ENCODE measurements at places on chromosomes 6 and 20.

GRCh38 chr6:32991972-32992371 lies 17.4 kb downstream of the HLA-DOA start:
- no peak for DNase-seq

- DNase-seq, result no peak
Measured at GRCh38 chr6:89317067-89317466, 2.0 kb upstream of the GABRR2 start.

DNA sequence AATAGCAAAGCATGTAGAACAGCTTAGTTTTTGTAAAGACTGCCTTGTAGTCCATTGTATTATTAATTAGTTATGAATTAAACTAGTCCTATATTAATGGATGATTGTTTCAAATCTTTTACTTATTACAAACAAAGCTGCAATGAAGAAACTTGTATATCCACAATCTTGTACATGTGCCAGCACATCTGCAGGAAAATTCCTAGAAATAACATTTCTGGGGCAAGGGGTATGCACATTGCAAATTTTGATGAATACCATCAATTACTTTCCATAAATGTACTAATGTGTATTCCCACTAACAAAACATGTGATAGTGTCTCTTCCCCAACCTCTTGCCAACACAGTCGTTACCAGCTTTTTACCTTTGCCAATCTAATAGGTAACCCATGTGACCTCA lies 73.6 kb upstream of the AKAP12 start:
- no peak for DNase-seq

DNA sequence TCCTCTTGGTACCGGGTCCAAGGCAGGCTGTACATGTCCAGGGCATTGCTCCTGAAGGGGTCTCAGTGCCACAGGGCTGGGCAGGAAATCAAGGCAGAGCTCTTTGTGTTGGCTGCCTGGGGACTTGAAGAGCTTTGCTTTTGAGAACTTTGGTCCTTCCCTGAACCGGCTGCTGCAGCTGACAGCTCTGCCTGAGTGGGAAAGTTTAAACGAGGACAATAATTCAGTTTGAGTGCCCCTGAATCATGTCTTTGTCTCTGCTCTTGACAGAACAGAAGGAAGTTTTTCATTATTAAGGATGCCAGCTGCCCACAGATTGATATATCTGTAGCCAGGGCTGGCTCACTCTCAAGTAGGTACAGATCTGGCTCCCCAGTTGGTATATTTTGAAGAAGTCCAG lies 56.1 kb downstream of the ANKRD6 start:
- DNase-seq, result no peak

GRCh38 chr6:14881398-14881797 lies 364.5 kb upstream of the JARID2 start:
- no peak for DNase-seq

GRCh38 chr6:41781366-41781730 lies 766 bp downstream of the PRICKLE4 start:
- DNase-seq, result no peak

DNA sequence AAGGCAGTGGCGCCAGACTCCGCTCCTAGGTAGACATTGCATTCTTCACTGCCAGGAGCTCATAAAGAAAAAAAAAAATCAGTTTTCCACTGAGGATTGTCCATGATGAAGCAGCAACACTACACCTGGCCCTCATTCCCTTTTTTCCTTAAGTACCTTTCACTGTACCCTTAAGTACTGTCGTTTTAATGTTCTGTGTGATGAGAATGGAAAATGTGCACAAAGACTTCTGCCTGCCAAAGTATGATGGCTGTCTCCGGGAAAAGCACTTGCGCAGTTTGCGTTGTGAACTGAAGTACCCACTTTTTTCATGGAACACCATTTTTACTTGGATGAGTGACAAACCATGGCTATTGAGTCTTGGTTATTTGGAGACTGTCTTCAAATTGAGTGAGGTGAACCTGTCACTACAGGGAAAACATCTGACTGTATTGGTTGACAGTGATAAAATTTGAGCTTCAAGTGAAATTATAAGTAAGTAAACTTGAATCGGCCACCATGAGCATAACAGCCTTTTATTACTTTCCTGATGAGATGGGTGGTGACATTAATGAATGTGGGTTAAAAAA lies 104.8 kb downstream of the NCOA3 start:
- DNase-seq, result no peak

DNA sequence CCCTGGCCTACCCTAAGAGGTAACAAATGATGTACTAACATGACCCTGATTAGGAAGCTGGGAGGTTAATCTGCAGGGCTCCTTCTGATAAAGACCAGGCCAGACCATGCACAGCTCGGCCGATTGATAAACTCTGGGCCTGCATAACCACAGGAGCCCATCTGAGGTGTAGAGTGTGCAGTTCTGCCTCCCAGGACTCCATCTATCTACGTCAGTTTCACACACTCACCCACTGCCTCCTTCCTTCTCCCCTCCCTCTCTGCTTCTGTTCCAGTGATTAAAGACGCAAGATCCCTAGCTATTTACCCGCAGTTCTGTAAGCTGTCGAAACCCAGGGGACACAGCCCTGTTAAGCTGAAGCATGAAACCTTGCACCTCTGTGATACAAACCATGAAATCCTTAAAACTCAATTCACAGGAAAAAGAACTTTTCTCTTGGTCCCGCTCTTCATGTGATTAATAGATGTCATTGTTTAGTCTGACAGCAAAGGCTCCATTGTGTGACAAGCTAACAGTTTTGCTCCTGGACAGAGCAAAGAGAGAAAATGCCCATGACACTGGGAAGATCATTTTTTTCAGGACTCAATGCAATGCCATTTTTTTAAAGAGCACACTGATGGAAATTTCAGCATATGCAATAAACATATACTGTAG lies 470.6 kb downstream of the MAFB start:
- DNase-seq, result no peak

GRCh38 chr6:167245591-167245990 lies 45.5 kb upstream of the UNC93A start:
- no peak for DNase-seq

DNA sequence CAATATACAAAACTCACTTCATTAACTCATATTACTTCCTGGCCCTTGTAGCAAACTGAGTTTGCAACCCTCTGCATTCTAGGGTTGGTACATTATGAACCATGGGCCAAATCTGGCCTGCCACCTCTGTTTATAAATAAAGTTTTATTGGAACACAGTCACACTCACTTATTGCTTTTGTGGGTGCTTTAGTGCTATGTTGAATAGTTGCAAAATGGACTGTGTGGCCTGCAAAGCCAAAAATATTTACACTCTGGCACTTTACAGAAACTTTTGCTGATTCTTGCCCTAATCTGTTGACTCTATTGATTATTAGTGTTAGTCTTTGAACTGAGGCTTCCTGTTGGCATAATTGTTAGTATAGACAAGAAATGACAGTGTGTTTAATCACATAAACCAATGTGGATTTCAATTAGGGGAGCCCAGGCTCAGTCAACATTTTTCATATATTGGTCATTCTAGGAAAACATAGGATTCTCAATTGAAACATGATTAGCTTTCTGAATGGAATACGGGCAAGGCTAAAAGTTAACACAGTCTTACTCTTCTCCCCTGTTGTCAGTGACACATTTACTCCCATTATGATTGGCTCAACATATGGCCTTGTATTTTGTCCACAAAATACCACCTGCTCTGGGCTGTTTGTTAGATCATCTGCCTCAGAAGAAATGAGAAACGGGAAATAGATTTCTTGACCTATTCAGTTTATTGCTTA lies 241.9 kb upstream of the ZFP64 start:
- DNase-seq, result no peak

- no peak for DNase-seq
Measured at GRCh38 chr6:119129148-119129967, 50.9 kb upstream of the FAM184A start.

DNA sequence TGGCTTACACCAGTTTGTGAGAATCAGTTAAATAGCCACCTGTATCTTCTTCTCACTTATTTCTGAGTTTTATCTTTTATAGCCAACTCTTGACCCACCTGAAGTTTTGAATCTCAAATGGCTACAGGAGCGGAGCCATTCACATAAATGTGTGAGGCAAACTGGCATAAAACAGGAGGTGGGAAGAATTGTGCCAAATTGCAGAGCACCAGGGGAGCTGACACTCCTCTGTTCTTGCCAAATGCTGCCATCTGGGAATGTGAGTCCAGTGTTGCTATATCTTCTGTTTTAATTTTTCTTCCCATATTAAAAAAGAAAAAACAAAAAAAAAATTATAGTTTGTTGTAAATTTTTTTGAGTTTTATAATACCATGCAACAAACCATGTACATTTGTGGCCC lies 17.0 kb upstream of the RNF146 start:
- DNase-seq, result no peak

DNA sequence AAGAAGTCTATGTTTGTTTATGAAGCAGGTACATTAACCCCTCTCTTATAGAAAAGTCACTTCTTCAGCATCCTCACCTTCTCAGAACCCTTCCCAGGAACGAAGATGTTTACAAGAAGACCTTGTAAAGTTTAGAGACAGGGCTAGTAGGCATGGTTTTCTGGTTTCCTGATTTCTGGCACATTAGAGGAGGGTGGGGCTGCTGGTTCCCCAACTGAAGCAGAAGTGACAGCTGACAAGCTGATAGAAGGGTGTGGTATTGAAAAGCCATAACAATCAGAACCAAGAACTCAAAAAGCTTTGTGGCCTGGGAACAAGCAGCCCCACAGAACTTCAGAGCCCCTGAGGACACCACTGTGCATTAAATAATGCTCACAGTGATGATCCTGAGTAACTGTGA lies 91.2 kb downstream of the RTN4IP1 start:
- no peak for DNase-seq

- DNase-seq, result no peak
Measured at GRCh38 chr20:325889-326644, 715 bp downstream of the SOX12 start.

- DNase-seq, result no peak
Measured at GRCh38 chr20:62246431-62246830, 8.1 kb downstream of the OSBPL2 start.

DNA sequence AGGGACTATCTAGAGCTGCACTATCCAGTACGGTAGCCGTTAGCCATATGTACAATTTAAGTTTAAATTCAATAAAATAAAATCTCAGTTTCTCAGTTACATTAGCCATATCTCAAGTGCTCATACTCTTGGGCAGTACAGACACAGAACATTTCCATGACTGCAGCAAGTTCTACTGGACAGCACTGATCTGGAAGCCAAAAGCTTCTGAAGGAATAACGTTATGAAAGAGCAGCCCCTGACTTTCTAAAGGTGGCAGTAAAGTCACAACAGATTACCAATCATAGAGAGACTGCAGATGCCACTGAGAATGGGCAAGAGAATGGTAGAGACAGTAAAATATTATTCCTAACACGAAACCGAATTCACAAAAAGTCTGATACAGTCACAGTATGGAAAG lies 36.8 kb downstream of the NDRG3 start:
- DNase-seq, result no peak

DNA sequence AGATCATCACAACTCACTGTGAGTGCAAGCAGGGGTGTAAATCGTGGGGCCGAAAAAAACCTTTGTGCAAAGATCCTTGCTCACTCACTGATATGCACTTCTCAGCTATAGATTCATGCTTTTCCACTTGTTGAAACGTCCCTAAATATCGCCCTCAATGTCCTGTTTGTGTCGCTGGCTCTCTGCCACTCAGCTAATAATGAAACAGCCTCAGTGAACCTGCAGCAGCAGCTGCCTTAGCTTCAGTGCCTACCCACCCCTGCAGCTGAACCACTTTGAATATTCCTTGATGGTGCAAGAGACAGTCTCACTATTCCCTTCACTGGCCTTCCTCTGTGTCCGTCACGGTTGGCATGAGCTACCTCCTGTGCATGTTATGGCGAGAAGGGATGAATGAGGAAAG lies 128.9 kb upstream of the NAA20 start:
- no peak for DNase-seq

DNA sequence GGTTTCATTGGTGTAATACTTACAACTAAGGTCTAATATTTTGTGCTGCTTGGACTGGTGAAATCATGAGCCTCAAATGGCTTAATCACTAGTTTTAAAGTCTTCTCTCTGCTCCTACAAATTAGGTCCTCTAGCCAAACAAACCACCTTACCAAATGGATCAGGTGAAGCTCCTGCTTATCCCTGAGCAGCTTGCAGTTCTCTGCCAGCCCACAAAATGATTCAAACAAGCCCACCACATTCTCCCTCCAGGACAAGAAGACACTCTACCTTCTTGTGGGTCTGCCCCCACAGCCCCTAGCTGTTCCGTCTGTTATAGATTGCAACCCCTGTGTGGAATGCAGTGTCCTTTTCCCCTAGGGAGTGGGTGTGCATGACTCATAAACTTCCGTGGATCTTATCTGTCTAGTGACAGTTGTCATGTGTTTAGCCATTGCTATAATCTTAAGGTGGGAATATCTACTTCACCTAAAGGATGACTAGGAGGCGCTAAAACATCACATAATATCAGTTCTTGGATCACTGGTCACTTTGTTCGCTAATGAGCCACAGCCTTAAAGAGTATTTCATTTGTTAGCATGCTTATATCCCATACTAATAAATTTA lies 940.5 kb upstream of the MANEA start:
- DNase-seq, result no peak

DNA sequence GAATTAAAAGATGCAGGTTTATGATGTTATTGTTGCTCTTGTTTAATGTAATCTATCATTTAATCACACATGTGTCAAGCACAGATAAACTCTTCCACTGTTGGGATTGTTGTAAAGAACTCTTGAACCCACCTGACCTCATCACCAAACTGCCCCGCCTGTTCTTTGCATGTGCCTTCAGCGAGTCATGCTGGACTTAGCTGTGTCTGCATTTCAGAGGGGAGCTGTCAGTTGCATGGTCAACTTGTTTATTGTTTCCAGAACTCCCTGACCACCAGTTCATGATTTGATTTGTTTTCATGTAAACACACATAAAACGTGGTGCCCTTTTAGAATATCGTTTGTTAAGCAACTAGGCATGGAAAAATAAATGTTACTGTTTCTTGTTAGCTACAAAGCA lies 93.6 kb downstream of the KHDC1L start:
- no peak for DNase-seq

GRCh38 chr6:102229271-102229670 lies 835.8 kb downstream of the GRIK2 start:
- DNase-seq, result no peak

- no peak for DNase-seq
Measured at GRCh38 chr6:51365566-51365965, 546.9 kb downstream of the TFAP2B start.

DNA sequence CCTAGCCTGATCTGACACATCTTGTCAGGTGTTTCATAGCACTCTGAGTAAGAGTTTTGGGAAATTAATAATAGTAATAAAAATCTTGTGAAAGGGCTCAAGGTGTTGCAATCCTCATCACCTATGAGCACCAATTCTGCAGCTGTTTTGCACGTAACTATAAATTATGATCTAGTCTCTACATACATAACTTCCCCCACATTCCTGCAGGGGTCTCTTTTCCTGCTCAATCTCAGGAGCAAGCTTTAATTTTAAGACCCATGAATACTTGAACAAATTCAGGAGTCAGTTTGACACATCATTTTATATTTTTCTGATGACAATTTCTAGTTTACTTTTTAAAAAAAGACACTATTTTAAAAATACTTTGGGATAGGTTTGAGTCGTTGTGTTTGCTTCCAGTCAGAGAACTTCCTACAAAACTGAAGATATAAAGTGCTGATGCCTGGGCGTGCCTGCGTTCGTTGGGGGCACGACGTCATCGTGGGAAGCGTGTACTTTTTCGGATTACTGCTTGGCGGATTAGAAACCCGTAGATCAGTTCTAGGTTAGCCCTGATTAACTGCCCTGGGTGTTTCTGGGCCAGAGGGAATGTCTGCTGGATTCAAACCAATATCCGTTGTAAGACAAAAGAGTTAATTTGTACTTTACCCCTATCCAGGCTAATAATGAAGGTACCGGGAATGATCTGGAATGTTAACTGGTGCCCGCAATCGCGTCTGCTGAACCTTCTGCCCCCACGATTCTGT lies 1.0 kb upstream of the E2F3 start:
- no peak for DNase-seq
